ENCODE measurements at places on chromosomes 5 and 9.

DNA sequence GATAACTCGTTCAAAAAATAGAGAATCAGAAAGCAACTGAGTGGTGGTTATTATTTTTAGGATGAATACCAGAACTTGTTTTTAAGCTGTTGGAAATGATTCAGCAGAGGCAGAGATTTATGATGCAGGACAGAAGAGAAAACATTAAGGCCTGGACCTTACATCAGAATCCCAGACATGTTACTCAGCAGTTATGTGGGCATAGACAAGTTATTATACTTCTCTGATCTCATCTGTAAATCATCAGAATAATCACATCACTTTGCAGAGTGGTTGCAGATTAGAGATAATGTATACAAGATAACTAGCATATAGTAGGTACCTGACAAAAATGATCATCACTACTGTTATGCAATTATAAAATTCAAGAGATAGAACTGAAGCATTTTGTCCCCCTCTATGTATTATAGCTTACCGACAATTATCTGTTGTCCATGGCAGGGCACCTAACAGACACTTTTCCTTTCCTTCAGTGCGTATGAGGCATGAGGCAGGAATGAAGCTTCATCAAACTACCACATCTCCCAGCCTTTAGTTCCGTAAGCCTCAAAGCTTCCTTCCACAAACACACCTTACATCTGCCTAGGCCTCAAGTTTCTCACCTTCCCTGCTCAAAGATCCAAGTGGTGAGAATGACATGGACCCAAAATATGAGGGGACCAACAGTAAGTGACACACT lies 165.9 kb downstream of the DENND1A start:
- no peak for DNase-seq

DNA sequence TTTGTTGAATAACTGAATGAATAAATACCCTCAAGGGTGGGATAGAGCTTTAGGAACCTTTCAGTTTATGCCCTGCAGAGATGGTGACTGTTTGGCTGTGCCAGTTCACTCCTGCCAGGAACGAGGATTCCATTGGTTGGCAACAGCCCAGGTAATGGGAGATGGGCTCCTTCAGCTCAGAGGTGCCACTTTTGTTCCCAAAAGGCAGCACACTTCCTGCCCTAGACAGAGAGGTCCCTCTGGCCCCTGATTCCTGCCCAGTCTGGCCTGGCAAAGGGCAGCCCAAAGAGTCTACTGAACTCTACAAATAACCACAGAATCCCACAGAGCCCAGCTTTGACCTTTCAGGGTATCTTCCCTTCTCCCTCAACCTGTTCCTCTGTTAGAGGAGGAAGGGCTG lies 1.6 kb downstream of the C9orf152 start:
- no peak for DNase-seq

DNA sequence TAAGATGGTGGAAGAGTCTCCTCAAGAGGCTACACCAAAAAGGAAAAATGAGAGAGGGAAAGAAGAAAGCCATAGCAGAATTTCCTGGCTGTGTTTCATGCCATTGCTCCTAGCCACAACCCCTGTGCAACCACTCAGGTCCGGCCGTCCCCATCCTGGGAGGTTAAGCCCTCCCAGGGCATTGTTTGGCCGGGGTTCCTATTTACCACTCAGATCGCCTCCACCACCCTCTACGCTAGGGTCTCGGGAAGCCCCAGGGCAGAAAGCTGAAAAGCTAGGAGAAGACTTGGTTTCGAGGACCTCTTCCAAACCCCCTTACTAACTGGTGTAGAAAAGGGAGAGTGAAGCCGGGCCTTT lies 715 bp downstream of the RC3H2 start:
- no peak for DNase-seq

GRCh38 chr5:3126639-3127038 lies 375.2 kb upstream of the IRX2 start:
- no peak for DNase-seq

DNA sequence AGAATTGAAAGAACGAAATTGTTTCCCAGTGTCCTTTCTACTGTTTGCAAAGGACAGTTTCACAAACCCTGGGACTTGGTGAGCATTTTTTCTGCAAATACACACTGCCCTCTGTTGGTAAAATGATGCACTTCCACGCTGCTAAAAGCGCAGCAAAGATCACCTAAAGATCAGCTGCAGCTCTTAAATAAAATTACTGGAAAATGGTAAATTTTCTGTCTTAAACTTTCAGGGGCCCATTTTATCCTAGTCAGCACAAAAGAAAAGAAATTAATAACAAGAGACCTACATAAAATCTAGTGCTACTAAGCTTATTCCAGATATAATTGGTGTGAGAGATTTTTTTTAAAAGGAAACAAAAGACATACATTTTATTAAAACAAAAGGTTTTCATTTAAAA lies 566.0 kb downstream of the CAAP1 start:
- no peak for DNase-seq

GRCh38 chr5:8060953-8061429 lies 192.0 kb downstream of the MTRR start:
- DNase-seq, result no peak

- no peak for DNase-seq
Observed at GRCh38 chr5:36040651-36041536, 25.8 kb downstream of the UGT3A2 start.

- DNase-seq, result no peak
Observed at GRCh38 chr9:73775757-73776156, 624.1 kb downstream of the ANXA1 start.

DNA sequence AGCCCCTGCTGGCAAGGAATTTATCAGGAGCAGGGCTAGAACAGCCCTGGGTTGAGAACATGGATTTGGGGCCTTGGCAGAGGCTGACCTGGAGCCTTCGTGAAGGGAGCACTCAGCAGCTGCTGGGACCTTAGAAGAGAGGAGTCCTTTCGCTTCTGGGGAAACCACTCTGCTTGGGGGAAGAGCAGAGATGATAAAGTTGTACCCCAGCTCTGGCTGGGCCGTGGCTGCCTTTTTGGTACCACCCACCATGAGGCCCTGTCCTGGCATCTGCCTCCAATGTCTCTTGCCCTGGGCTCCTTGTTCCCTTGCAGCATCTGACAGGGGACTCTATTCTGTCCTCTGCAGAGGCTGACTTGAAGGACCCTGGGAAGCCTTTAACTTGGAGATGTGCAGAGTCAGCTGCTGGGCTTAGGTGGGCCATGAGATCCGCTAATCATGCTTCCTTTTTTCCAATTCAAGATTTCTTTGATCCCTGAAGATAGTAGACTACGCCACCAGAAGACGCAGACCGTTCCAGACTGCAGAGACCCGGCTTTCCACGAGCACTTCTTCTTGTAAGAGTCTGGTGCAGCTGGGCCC lies 20.2 kb downstream of the RGS3 start:
- no peak for DNase-seq

DNA sequence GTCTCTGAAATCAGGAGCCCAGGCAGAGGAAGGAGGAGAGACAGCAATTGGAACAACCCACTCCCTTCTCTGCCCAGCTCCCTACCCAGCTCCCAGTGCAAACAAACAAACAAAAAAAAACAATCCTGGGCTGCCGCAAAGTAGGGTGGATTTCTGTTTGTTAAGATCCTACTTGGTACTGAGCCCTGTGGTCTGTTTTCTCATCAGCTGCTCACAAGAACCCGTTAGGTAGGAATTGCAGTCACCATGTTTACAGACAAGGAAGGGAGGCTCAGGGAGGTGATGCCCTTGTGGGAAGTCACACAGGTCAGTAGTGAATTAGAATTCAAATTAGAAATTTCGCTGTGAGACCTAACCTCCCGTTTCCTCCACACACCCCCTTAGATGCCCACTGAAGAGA lies 128.8 kb upstream of the RAD23B start:
- no peak for DNase-seq

DNA sequence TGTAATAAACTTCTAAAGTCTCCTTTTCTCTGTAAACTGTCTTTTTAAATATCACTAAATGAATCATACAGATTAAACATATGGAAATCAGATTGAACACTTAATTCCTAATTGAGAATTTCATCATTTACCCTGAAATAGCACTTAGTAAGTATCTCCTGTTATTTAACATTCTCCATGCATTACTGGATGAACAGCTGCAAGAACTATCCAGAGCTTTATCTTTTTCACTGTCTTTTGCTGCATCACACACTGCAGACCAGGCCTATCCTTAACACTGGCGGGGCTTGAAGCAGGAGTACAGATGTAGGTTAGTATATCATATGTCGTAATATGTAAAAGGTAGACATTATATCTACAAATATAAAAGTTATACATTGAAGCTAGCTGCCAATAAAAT lies 108.7 kb upstream of the EFNA5 start:
- no peak for DNase-seq

DNA sequence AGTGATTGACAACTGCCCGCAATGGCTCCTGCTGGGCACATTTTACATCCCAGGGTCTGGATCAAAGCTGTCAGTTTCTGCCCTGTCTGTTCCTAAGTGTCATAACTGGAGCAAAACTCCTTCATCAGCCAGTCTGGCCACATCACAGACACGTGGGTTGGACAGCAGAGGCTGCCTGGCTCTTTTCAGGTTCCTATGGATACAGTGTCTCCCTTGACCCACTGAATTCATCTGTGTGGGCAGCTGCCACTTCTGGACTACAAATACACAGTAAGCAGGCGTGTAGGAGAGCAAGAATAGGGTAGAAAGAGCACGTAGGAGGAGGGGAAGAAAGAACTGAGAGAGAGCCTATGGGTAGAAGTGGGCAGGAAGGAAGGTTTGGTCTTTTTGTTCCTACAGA lies 238.0 kb downstream of the ENC1 start:
- no peak for DNase-seq
